ENCODE measurements at places on chromosomes 16 and 17.

DNA sequence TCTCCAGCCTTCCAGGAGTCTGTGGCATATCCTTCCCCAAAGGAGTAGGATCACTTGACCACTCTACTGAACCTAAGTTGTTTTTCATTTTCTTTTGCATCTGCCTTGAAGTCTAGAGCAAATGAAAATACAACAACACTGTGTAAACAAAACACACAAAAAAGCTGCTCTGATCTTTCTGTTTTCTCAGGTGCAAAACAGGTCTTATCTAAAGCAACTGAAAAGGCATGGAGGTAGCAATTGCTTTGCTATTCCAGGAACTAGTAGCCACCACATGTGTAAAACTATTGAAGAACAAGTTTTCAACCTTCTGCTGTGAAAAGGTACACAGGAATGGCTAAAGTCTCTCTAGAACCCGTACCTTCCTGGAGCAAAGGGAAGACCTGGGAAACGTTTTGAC lies 127.1 kb downstream of the PITPNC1 start:
- no peak for DNase-seq

- no peak for DNase-seq
These were observed 788.7 kb upstream of the GOT2 start for GRCh38 chr16:59522826-59523225.

GRCh38 chr16:54473226-54473993 lies 186.8 kb upstream of the IRX3 start:
- DNase-seq, result no peak

DNA sequence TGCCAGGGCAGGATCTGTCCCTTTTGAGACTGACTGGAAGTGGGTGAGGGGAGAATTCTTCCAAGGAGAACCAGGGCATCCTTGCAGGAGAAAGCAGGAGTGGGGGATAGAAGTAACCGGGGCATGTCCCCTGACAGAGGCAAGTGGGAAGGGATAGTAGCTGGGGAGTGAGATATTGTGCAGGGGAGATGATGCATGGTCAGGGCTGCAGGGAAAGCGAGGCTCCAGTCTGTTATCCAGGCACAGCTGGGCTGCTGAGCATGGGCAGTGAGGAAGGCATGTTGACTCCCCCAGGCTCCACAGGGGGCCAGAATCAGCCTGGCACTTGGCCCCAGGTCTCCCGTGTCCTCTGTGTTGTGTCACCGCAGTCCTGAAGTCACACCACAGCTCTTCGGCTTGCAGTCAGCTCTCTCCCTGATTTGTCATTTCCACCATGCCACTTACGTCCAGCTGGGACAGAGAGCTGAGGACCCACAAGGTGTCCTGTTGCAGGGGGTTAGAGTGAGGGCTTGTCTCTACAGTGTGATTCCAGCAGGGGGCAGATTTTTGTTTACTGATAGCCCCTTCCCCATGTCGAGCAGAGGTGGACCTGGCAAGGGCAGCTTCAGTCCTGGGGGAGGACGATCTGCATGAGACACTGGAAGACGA lies 40.9 kb downstream of the B9D1 start:
- no peak for DNase-seq

- DNase-seq, result no peak
These were observed 1309.8 kb upstream of the CDH8 start for GRCh38 chr16:63346000-63346399.

DNA sequence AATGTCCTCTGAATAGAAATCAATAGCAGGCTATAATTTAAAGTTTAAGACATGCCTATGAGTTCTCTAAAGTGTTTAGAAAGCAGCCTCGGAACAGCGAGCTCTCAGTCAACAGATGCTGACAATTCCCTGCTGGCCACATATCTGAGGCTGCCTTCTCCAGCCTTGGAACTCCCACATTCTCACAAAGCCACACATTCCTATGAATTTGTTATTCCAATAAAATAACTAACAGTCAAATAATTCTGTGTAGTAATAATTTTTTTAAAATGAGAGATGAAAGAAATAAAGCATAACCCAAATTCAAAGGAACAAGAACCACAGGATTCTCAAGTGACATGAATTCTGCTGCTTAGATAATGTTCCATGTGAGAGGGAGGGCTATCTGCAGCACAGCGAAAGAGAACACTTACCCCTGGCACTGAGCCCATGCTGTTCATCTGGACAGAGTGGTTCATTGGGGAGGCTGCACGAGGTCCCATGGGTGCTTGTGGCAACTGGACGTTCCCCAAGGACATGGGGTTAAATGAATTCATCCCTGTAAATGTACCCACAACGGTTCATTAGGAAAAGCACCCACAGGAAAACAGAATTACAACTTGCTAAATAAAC lies 56.9 kb upstream of the TRAP1 start:
- no peak for DNase-seq

DNA sequence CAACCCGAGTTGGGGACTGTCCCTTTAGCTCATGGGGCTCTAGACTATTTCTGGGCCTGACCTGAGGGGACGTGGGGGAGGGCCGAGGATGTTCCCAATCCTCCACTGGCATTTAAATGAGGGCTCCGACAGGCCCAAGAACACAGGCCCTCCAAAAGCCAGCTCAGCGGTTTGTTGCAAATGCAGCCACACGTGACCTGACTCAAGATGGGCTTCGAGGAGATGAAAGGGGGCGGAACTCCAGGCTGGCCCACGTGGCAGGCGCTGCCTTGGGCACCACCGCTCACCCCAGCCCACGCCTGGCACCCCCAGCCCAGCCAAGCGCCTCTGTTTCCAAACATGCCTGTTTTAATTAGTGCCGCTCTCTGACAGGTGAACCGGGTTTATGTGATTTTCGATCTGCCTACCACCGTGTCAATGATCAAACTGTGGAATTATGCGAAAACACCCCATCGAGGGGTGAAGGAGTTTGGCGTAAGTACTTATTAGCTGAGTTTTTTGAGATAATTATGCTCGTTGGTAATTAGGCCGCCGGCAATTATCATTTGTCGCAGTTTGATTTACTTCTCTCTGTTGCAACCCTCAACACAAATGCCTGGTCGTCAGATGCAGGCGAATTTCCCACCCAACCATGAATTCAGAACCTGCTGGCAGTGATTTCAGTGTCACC lies 226.7 kb downstream of the KATNIP start:
- DNase-seq, result no peak

- no peak for DNase-seq
These were observed 29.9 kb upstream of the FOXF1 start for GRCh38 chr16:86480444-86480843.

DNA sequence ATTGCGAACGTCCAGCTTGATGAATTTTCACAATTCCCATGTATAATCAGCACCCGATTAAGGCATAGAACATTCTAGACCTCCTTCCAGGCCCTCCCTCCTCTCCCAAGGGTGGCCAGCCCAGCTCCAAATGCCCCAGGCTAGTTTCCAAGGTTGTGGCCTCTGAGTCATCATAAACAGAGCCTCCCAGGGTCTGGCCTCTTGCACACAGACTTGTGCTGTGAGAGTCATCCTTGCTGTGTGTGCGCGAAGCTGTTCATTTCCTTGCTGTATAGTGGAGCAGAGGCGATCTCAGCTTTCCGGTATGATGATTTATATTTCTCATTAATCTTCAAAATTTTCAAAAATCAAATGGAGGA lies 20.5 kb upstream of the JPH3 start:
- no peak for DNase-seq

GRCh38 chr16:84500531-84500930 lies 3.9 kb downstream of the MEAK7 start:
- DNase-seq, result no peak

DNA sequence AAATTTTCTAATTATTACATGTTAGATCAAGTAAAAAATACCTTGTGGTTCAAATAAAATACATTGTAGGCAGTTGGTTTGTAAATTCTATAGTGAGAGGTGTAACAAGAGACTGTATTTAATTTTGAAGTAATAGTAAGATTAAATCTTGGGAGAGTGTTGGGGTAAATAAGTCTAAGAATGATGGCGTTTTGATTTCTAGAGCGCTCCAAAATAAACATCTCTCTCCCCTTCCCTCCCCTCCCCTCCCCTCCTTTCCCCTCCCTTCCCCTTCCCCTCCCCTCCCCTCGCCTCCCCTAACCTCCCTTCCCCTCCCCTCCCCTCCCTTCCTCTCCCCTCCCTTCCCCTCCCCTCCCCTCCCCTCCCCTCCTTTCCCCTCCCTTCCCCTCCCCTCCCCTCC lies 200.6 kb upstream of the EEF2KMT start:
- DNase-seq, result no peak

GRCh38 chr17:77470800-77471733 lies 330.3 kb downstream of the SEC14L1 start:
- no peak for DNase-seq

DNA sequence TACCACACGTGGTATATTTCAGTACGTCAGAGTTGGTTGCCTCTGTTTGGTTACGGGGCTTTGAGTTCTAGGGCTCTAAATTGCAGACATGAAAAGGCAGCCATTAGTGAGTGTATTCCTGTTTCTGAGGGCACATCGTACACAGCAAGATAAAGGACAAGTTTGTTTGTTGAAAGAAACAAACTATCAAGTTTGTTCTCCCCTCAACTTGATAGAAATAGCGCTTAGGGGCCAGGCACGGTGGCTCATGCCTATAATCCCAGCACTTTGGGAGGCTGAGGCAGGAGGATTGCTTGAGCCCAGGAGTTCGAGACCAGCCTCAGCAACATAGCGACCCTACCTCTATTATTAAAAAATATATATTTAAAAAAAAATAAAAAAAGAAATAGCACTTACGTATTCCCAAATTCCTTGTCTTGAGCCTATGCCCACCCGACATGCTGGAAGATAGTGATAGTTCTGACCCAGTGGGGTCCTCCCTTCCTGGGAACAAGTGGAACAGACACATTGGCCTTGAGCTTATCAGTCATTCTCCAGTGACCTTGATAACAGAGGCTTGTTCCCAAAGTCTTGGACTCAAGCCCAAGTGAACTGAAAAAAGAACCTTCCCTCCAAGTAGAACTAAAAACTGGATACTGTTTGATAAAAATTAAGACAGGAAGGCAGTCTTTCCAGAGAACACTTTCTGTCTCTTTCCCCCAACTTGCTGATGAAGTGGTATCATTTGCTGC lies 139.9 kb upstream of the CACNG3 start:
- no peak for DNase-seq

GRCh38 chr16:14309906-14310305 lies 238.8 kb downstream of the MRTFB start:
- no peak for DNase-seq

DNA sequence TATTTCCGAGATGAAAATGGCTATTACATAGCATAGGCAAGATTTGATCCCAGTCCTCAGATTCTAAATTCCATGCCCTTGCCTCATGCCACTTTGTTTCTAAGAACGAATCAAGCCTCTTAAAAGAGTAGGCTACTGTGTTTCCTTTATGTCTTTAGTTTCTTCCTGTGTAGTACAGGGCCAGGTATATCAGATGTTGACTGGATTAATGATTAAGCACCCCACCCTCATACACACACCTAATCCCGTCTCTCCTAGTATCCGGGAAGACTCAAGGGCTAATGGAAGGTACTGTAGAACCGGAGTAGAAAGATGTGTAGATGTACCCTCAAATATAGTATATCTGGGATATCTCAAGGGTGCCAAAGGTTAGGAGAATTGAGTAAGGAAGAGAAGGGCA lies 6.7 kb downstream of the TOM1L1 start:
- DNase-seq, result no peak

DNA sequence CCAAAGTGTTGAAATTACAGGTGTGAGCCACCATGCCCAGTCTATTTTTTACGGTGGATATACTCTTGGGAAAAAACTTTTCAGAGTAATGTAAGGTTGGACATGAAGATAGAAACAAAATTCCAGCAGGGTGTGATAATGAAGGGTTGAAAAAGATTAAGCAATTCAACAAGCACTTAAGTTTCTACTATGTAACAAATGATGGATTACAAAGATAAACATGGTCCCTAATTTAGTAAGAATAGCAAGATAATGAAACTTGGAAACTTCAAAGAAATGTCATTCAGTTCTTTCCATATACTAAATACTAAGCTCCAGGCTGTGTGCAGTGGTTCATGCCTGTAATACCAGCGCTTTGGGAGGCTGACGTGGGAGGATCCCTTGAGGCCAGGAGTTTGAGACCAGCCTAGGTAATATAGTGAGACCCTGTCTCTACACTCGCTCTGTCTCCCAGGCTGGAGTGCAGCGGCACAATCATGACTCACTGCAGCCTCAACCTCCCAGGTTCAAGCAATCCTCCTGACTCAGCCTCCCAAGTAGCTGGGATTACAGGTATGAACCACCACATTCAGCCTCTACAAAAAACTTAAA lies 31.0 kb downstream of the PSMD12 start:
- DNase-seq, result no peak

- no peak for DNase-seq
These were observed 35.4 kb upstream of the ARL4D start for GRCh38 chr17:43363181-43363925.

DNA sequence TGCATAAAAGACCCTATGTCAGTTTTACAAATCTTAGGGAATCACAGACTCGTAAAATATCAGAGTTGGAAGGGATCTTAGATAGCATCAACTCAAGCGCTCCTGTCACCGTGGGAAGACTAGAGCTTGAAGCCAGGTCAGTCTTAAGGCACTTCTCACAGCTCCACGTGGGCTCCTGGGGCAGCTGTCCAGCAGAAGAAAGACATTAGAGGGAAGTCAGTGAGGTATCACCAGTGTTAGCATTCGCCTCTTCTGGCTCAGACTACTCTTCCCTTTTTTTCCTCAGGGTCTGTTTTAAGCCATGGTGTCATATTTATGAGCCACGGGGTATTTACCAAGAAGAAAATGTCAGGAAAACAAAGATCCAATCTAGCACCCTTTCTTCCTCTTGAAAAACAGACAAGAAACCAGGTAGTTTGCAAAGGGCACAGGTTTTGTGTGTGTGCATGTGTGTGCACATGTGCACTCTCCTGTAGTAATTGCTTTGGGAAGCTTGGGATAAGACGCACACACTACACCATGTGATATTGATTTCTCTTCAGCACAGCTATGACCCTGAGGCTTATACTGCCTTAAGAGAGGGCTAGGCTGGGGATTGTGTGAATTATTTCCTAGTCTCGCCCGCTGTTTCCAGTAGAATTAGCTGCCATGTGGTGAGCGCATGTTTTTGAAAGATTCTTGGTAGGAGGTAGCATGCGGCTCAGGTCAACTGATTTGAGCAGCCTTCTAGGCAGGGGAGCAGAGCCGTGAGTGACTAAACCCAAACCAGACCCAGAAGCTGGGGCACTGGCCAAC lies 61.0 kb upstream of the ELAC2 start:
- DNase-seq, result no peak

- no peak for DNase-seq
These were observed 6.2 kb upstream of the TBKBP1 start for GRCh38 chr17:47687748-47688147.

DNA sequence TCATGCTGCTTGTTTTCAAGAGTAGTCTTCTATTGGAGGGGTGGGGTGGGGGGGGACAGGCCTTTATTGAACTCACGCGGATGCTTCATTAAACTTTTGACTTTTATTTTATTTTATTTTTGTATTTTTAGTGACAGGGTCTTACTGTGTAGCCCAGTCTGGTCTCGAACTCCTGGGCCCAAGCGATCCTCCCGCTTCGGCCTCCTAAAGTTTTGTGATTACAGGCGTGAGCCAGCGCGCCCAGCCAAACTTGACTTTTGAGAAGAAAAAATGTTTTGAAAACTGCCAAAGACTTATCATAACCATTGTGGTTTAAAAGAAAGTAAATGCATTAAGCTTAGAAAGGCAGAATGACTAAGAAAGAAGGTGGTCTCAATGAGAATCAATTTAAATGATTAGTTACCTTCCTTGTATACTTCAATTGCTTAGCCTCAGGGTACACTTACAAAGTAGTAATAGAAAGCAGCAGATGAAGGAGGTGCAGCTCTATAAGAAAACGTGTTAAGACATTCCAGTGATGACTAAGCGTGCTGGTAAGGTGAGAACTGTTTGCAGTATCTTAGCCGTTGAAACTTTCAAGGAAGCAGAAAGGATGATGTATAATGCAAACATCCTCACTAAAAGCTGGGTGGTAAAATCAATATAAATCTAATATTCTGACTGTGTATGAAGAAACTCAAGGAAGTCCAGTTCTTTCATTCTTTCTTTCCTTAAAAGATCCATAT lies 1.2 kb downstream of the AP2B1 start:
- no peak for DNase-seq
